Prostate gland (tissue), 2 donors: ENCODE measurements at places on chromosomes 16 and 17. TPM values are rescaled to one million over a fixed set of nuclear protein-coding genes. Genes with fewer than 3 reads are reported as not detected.

DNA sequence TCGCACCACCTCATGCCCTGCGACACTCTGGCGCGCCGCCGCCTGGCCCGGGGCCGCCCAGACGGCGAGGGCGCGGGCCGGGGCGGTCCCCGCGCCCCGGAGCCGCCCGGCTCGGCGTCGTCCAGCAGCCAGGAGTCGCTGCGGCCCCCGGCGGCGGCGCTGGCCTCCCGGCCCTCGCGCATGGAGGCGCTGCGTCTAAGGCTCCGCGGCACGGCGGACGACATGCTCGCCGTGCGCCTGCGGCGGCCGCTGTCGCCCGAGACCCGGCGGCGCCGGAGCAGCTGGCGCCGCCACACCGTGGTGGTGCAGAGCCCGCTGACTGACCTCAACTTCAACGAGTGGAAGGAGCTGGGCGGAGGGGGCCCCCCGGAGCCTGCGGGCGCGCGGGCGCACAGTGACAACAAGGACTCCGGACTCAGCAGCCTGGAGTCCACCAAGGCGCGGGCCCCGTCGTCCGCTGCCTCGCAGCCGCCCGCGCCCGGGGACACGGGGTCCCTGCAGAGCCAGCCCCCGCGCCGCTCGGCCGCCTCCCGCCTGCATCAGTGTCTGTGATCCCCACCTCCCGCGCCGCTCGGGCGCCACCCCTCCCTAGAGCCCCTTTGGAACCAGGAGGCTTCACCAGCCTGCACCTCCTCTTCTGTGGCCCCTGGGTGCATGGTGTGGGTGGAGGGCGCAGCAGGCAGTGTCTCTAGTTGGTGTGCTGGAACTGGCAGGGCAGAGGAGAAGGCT lies 82.3 kb downstream of the ARHGAP23 start:
- no peak for DNase-seq

DNA sequence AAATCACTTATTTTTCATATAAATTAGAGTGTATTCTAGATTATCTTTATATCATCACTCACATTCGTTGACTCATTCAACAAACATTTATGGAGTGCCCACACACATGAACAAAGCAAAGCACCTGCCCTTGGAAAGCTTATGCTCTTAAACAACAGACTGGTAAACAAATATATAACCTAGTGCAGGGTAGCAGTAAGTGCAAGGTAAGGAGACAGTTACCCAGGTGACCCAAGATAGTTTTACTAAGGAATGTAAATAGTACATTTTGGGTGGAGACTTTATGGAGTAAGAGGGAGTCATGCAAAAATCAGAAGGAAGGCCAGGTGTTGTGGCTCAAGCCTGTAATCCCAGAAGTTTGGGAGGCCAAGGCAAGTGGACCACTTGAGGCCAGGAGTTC lies 40.4 kb upstream of the HELZ start:
- DNase-seq, result no peak

- no peak for DNase-seq
Measured at GRCh38 chr16:66523861-66524354, 26.0 kb downstream of the TK2 start.

- DNase-seq, result no peak
Measured at GRCh38 chr17:17638467-17638866, 42.8 kb upstream of the RAI1 start.

DNA sequence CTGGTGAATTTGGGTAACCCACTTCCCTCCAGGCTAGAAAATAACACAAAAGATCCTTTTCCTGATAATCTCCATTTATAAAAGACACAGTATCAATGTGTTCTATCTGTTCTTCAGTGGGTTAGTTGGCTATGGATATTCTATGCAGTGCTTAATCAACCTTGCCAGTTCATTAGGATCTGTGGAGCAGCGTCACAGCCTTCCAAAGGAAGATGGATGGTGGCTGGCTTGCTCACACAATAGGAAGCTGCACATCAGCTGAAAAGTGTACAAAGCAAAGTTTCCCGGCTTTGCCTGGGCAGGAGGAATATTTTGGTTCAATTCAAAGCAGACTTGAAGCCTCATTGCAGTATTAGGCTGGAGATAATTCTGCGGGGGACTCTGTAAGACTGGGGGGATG lies 70.3 kb upstream of the CA10 start:
- no peak for DNase-seq

- no peak for DNase-seq
Measured at GRCh38 chr16:87329436-87330256, 12.5 kb upstream of the C16orf95 start.

DNA sequence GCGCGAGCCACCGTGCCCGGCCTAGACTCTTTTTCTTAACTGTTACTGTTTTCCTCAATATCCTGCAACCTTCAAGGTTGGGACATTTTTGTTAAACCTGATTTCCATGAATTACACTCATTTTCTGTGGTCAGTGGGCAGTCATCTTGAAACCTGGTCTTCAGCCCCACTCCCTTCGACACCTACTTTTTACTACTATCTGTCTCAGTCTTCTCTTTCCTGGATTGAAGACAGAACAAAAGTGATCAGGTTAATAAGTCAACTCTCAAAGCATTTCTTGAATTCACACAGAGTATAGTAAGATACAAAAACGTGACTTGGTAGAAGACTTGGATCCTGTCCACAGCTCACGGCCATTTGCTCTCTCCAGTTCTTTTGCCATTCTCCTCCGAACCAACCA lies 6.1 kb downstream of the MINK1 start:
- no peak for DNase-seq

- DNase-seq, result peak; percentile 91
Measured at GRCh38 chr17:63434951-63435571, 11.0 kb downstream of the CYB561 start.

DNA sequence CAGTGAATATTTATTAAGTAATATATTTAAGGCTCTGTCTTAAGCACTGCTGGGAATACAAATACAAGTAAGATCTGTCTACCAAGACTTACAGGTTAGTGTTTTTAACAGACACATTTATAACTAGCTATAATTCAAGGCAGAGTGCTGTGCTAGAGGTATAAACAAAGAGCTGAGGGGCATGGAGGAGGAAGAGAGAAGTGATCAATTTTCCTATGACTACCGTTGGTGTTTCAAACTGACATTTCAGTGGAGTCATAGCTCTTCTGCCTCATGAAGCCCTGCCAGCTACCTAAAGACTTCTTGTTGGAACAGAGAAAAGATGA lies 79.9 kb downstream of the CYB561 start:
- DNase-seq, result no peak

The TLCD3B gene
- total RNA-seq, result 17.2 TPM

The PHF12 gene
- total RNA-seq, result 74.9 TPM

The TEKT5 gene
- total RNA-seq, result 3.9 TPM

The LITAFD gene
- total RNA-seq, result not detected

The SLC9A5 gene
- total RNA-seq, result 2.6 TPM

The KRT34 gene
- total RNA-seq, result 1.5 TPM

The TMIGD1 gene
- not detected for total RNA-seq

The SYNGR3 gene
- total RNA-seq, result 4.0 TPM

The CMTM2 gene
- total RNA-seq, result 62.9 TPM

The GAST gene
- total RNA-seq, result not detected
